Fibroblast of upper back skin (primary cell): ENCODE measurements at places on chromosomes 16 and 17.

DNA sequence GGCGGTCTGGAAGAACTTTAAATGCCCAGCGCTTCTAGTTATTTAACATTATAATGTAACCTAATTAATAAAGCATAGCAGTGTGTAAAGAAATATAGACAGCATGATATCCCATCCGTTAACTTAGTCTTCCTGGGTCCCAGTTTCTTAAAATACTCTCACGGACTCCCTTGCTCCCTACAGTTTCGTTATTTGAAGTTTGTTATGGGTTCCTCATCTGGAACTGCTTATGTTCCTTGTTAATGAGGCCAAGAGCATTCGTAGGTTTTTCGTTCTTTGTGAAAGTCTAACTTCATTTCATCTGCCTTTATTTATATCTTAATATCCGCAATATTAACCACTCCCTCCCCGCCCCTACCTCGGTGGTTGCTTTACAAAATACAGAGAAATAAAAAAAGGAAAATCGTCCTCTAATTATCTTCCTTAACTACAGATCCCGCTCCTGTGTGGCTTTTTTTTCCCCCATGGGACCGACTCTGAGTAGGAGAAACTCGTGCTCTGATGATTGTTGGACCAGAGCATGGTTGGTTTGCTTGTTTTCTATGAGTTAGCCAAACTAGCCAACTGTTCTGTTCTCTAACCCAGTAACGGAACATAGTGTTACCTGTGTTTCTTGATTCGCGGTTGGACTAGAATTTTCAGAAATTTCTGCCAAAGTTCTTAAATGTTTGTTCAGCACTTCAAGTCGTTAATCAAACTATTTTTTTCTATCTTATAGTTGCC lies 863 bp downstream of the ADPRM start:
- no peak for DNase-seq

GRCh38 chr16:4699046-4699556 lies 5.7 kb downstream of the NUDT16L1 start:
- DNase-seq: no peak

DNA sequence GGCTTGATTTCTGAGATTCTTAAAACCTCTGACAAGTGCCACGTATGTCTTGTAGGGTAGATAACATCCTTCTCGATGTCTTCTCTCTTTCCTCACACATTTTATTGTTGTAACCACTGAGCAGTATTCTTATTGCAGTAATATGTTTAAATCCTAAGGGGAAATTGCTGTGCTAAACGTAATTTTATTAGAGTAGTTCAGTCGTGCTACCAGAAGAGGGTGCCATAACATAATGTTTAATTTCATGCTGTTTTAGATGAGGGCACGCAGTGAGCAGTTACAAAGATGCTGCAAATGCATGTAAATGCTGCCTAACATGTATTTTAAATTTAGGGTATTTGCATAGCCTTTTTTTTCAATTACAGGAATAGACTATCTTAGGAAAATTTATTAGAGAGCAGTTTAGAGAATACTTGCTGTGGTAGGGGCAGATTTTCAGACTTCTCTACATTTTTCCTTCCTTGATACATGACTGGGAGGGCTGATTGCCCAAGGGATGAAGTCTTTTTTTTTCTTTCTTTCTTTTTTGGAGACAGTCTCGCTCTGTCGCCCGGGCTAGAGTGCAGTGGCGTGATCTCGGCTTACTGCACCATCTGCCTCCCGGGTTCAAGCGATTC lies 51.7 kb downstream of the GAN start:
- peak; percentile 42 for DNase-seq

DNA sequence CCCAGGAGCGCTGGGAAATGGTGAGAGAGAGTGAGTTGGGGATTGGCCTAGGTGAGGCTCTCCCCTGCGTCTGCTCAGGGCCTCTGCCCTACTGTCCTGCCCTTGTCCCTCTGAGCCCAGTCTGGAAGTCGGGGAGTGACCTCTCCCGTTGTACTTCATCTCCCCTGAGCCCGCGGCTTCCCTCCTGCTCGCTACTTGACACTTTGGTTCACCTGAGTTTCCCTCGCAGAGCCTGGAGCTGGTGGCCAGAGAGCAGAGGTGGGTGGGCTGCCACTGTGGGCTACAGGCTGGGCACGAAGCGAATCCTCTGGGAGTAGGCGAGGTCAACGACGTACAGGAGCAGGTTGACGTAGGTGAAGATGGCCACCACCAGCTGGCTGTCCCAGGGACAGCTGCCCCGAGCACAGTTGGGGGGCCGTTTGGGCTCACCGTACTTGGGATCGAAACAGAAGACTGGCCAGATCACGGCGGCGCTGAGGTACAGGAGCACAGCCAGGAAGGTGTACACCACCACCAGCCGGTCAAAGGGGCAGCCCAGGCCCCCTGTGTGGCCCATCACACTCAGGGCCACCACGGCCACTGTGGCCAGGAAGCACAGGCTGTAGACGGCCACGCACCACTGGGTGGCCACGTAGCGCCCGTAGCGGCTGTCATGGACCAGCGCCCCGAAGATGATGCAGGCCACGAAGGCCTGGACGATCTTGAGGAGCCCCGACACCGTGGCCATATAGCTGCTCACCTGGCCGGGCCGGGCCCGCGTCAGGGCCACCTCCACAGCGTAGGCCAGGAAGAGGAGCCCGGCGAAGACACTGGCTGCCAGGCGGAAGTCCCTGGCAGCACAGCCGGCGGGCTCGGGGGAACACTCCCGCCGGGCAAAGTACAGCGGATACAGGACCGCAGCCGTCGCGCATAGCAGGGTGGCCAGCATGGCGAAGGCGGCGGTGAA lies 3.7 kb upstream of the PYCR1 start:
- DNase-seq: no peak

DNA sequence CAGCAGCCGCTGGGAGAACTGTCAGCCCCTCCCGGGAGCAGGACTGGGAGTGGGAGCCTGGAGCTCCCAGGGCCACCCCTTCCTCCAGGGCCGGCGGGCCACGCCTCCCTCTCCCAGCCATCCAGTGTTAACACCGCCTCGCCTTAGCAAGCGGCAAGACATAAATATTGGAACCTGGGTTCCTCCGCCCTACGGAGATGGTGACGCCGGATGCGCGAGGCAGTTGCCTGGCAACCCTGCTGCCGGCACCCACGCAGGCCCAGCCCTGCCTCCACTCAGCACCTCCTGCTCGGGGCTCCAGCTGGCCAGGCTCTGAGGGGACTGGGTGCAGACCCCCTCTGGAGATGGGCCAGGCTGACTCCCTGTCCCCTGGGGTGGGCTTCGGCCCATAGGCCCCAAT lies 27.4 kb upstream of the CACNA1H start:
- peak; percentile 5 for DNase-seq

DNA sequence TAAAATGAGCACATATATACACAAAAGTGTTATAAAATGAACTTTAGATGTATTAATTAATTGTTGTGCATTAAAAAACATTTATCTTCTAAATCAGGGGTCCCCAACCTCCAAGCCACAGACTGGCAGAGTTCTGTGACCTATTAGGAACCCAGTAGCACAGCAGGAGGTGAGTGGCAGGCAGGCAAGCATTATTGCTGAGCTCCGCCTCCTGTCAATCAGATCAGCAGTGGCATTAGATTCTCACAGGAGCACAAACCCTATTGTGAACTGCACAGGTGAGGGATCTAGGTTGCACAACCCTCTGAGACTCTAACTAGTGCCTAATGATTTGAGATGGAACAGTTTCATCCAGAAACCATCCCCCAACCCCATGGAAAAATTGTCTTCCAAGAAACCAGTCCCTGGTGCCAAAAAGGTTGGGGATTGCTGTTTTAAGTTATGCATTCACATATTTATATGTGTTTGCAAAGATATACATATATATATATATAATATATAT lies 583.7 kb downstream of the KCNJ2 start:
- no peak for DNase-seq

- DNase-seq: peak; percentile 28
Measured at GRCh38 chr17:48642059-48642842, 16.1 kb upstream of the HOXB9 start.

DNA sequence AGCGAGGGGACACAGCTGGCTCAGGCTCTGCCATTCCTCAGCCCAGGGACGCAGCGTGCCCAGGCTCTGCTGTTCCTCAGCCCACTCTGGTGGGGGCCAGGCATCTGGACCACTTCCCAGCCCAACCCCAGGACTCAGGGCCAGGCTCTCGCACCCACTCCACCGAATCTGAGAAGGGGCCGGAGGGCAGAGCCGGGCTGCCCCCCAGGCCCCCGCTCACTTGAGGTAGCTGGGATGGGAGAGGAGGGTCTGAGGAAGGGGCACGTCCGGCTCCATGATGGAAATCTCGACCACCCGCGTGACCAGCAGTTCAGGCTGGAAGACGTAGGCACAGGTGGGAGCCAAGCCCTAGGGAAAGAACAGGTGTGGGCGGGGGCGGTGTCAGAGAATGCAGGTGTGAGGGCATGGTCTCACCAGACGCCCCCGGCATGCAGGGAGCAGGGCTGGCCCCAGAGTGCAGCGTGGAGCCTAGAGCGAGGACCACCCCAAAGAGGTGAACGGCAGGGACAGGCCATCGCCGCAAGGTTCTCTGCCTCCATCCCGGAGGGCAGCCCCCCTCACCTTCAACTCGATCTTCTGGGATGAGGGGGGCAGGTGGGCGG lies 4.9 kb downstream of the PGAP6 start:
- no peak for DNase-seq

- no peak for DNase-seq
Measured at GRCh38 chr16:27098366-27099049, 31.8 kb downstream of the C16orf82 start.
